ENCODE measurements at places on chromosomes 7 and 10. TPM values are rescaled to one million over a fixed set of nuclear protein-coding genes. Genes with fewer than 3 reads are reported as not detected.

DNA sequence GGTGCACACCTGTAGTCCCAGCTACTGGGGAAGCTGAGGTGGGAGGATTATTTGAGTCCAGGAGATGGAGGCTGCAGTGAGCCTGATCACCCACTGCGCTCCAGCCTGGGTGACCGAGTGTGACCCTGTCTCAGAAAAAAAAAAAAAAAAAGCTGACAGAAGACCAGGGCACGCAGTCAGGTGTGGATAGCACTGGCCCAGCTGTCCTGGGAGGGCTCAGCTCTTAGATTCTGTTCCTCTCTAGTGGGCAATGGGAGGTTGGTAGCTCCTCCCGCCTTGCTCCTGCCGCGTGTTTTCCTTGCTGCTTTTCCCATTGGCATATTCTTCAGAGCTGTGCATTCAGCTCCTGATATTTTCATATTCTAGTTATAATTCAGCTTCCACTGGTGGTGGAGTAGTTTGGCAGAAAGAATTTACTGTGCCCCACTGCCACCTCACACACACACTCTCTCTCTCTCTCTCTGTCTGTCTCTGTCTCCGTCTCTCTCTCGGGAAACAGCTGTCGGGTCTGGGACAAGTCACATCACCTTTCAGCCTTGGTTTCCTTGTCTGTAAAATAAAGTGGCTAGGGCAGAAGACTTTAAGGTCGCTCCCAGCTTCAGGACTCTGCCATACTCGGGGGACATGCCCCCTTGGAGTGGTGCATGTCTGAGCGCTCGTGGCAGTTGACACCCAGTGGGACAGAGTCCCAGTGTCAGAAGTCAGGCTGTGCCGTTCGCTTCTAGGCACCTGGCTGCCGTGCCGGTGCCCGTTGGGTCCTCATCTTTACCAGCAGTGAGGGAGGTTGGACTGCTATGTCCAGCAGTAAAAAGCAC is 25.9 kb upstream of the ANKRD2 start:
- H3K27ac ChIP-seq = no peak overlapping the region
- H3K27me3 ChIP-seq = no peaks in the 10 kb centered on the region
- no peak overlapping the region for H3K4me3 ChIP-seq
- peaks cover 28% of the 10 kb centered on the region for H3K4me1 ChIP-seq

GRCh38 chr7:141288626-141289025 is 214.8 kb downstream of the TMEM178B start:
- no peaks in the 10 kb centered on the region for H3K27me3 ChIP-seq
- H3K36me3 ChIP-seq = no peaks in the 10 kb centered on the region
- DNase-seq = no peak
- H3K4me1 ChIP-seq = no peaks in the 10 kb centered on the region
- H3K4me3 ChIP-seq = no peak overlapping the region

- H3K27ac ChIP-seq = no peak overlapping the region
- no peak overlapping the region for H3K4me3 ChIP-seq
- H3K36me3 ChIP-seq = no peaks in the 10 kb centered on the region
- no peak for DNase-seq
- no peaks in the 10 kb centered on the region for H3K4me1 ChIP-seq
These were observed 31.3 kb upstream of the GALNT11 start for GRCh38 chr7:151993977-151994676.

DNA sequence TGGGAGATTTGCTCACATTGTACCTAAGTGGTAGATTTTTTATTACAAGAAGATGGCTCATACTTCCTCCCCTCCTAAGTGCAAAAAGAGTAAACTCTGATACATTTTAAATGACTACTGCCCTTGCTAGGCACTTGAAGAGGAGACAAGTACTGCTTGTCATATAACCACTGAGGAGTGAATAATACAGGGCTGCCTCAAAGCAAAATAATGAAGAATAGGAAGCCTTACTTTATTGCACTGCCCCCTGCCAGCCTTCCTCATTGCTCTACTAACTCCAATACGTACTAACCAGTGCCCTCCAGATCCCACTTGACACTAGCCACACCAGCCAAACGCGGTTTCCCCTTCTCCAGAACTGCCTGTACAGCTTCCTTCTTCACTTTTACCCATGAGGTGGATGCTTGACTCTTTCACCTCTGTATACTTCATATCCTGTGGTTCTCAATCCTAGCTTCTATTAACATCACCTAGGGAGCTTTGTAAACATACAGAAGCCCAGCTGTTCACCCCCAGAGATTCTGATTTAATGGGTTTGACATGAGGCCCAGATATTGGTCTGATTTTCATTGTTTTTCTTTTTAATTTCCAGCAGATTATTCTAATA is 11.7 kb upstream of the MTERF1 start:
- no peaks in the 10 kb centered on the region for H3K27me3 ChIP-seq
- no peaks in the 10 kb centered on the region for H3K4me1 ChIP-seq
- H3K36me3 ChIP-seq = no peaks in the 10 kb centered on the region
- no peak overlapping the region for H3K4me3 ChIP-seq
- H3K27ac ChIP-seq = no peak overlapping the region

DNA sequence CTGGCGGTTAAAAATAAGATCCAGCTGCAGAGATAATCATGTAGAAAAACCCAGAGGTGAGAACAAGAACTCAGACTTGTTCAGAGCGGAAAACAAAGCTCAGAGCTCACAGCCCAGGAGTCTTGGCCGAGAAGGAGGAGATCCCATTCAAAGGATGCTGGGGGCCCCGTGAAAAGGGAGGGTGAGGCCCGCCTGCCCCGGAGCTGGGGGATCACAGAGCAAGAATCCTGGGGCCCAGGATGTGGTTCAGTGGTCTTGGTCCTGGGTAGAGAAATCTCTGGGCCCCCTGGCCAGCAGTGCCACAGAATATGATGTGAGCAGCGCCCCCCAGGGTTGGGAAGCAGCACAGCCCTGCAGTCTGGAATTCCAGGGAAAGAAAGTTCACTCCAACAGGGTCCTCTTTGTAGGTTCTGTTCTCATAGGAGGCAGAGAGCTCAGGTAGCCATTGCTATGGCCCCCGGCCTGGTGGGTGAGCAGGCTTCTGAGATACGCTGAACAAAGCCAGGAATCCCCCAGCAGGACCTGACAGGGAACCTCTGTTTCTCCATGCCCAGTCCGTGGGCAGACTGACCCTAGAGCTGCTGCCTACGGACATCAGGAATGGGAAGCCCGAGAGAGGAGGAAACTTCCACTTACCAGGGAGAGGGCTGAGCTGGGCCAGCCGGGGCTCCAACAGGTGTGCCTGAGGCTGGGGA is 77.7 kb upstream of the GNA12 start:
- no peaks in the 10 kb centered on the region for H3K36me3 ChIP-seq
- no peaks in the 10 kb centered on the region for H3K4me1 ChIP-seq
- H3K27ac ChIP-seq = no peak overlapping the region
- no peak for DNase-seq

- H3K4me3 ChIP-seq = no peak overlapping the region
- H3K27ac ChIP-seq = no peak overlapping the region
- no peak for DNase-seq
- H3K36me3 ChIP-seq = no peaks in the 10 kb centered on the region
- no peaks in the 10 kb centered on the region for H3K27me3 ChIP-seq
- H3K4me1 ChIP-seq = no peaks in the 10 kb centered on the region
These were observed 767.5 kb downstream of the GRID1 start for GRCh38 chr10:85599081-85599480.

DNA sequence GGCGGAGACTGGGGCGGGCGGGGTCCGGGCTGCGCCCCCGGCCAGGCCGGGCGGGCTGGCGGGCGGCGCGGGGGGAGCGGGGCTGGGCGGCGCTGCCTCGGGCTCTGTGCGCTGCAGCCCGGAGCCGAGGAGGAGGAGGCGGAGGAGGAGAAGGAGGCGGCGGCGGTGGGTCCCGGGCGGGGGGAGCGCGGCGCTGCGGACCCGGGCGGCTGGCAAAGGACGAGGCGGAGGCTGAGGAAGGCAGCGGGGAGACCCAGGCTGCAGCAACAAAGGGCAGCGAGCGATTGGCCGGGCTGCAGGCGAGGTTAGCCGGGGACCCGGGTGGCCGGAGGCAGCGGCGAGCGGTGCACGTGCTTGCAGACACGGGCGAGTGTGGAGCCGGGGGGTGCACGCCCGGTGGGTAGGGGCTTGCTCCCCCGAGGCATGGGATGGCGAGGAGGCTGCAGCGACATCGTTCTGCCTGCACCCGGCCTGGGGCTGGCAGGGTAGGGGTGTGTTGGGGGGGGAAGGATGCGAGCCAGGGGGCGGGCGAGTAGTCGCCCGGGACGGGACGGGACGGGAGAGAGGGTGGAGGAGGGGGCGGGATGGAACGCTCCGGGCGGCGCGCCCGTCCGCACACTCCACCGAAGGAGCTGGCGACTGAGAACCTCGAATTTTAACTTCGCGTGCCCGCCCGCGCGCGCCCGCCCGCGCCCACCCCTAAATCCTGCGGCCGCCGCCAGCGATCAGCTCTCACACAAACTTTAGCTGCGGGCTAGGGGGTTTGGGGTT is 844 bp upstream of the KAT6B start:
- DNase-seq = no peak
- peaks cover 47% of the 10 kb centered on the region for H3K4me1 ChIP-seq

DNA sequence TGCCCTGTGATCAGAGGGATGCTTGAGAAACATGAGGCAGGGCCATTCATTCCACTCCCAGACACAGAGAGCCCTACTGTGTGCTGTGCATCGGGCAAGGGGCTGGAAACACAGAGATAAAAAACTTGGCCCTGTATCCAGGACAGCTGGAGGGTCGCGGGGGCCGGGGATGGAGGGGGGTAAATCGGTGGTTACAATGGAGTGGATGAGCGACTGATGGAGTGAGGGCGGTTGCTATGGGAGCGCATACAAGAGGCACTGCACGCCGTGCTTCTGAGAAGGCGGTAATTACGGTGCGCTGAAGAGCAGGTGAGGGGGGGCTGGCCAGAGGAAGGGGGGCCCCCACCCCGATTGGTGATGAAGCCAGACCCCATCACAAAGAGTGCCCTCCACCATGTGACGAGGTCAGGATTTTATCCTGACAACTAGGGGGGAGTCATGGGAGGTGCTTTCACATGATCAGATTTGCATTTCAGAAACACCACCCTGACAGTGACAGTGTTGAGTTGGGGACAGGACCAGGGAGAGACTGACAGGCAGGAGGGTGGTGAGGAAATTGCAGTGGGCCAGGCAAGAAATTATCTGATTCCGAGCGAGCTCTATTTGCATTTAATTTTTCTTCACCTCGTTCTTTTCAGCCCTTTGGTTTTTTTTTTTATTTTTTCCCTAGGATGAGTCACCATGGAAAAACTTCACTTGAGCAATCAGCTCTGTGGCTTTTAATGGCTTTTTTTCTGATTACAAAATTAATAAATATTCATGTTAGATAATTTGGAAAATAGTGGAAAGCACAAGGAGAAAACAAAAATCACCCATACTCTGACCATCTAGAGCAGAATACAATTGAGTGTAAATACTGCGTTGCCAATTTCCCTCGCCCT is 7.8 kb downstream of the CPA5 start:
- H3K27me3 ChIP-seq = no peaks in the 10 kb centered on the region
- H3K4me3 ChIP-seq = no peak overlapping the region
- peaks cover 16% of the 10 kb centered on the region for H3K4me1 ChIP-seq
- H3K36me3 ChIP-seq = no peaks in the 10 kb centered on the region
- DNase-seq = no peak

- no peak overlapping the region for H3K4me3 ChIP-seq
- H3K27ac ChIP-seq = no peak overlapping the region
- no peak for DNase-seq
- H3K27me3 ChIP-seq = no peaks in the 10 kb centered on the region
- no peaks in the 10 kb centered on the region for H3K4me1 ChIP-seq
- H3K36me3 ChIP-seq = no peaks in the 10 kb centered on the region
These were observed 54.1 kb downstream of the RNLS start for GRCh38 chr10:88528806-88529570.

DNA sequence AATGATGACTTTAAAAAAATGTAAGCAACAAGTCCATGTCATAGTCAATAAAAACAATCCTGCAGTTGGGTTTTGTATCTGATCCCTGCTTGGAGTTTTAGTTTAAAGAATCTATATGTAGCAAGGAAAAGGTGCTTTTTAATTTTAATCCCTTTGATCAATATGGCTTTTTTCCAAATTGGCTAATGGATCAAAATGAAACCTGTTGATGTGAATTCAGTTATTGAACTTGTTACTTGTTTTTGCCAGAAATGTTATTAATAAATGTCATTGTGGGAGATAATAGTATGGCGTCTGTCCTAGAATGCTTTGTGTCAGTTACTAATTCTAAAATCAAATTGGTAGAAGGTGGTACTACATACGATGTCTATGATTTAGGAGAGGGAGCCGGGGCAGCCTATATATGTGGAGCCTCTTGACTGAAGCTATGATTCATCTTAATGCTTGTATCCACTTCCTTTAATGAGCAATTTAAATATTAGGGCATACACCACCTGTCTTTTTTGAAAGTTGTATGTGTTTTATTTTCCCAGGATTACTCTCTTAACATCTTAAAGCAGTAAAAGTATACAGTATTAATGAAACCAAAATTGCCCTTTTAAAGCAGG is 10.3 kb upstream of the PBLD start:
- H3K27ac ChIP-seq = no peak overlapping the region
- peaks cover 7% of the 10 kb centered on the region for H3K4me1 ChIP-seq
- H3K27me3 ChIP-seq = no peaks in the 10 kb centered on the region
- H3K36me3 ChIP-seq = peaks cover 98% of the 10 kb centered on the region
- no peak overlapping the region for H3K4me3 ChIP-seq

DNA sequence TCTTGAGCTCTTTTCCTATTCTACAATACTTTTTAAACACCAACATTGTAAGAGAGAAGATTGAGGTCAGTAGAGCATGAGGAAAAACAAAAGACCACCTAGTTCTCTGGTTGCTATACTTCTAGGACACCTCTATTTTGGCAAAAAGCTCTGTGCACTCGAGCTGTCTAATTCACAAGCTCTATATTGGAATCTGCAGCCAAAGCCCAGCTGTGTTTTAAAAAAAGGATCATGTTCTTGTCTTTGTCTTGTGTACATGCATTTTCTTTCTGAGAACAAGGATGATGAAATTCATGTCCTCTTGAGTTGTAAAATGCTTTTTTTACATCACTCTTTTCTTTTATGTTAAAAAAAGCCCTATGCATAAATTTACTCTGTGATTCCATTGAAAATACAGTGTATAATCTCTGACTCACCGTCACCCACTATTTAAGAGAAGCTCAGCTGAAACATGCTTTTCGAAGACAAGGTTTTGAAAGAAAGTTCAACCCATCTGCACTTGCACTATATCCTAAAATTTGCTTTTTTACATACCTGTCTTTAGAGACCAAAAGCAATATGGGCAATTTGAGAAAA is 215.5 kb upstream of the VSTM2A start:
- H3K27me3 ChIP-seq = no peaks in the 10 kb centered on the region
- H3K4me1 ChIP-seq = no peaks in the 10 kb centered on the region
- no peak overlapping the region for H3K4me3 ChIP-seq
- DNase-seq = no peak
- no peak overlapping the region for H3K27ac ChIP-seq
- H3K36me3 ChIP-seq = no peaks in the 10 kb centered on the region

GRCh38 chr10:75465450-75465827 is 34.0 kb downstream of the LRMDA start:
- H3K27ac ChIP-seq = no peak overlapping the region
- no peaks in the 10 kb centered on the region for H3K36me3 ChIP-seq
- no peaks in the 10 kb centered on the region for H3K27me3 ChIP-seq
- no peak for DNase-seq

- H3K4me1 ChIP-seq = peaks cover 12% of the 10 kb centered on the region
- no peaks in the 10 kb centered on the region for H3K36me3 ChIP-seq
- H3K27me3 ChIP-seq = peaks cover 28% of the 10 kb centered on the region
- H3K4me3 ChIP-seq = no peak overlapping the region
- DNase-seq = no peak
These were observed 5.5 kb downstream of the PRKAR2B start for GRCh38 chr7:107049971-107050532.

The NPTX2 gene
- 2.1 TPM for total RNA-seq

The CRHR2 gene
- not detected for total RNA-seq

The OR2A1 gene
- total RNA-seq = not detected

The GIMAP2 gene
- total RNA-seq = 33.0 TPM

The PNLIPRP1 gene
- total RNA-seq = not detected

The DUSP5 gene
- 24.0 TPM for total RNA-seq

The LIPM gene
- not detected for total RNA-seq

The HOXA1 gene
- total RNA-seq = 0.75 TPM

The CDH23 gene
- 10.9 TPM for total RNA-seq

The KCNMA1 gene
- 26.3 TPM for total RNA-seq

Measured in upper lobe of right lung (tissue), 1 donor.